ENCODE measurements at places on chromosomes 5 and 9. TPM values are rescaled to one million over a fixed set of nuclear protein-coding genes. Genes with fewer than 3 reads are reported as not detected.

GRCh38 chr9:137757613-137758029, 120.0 kb upstream of the CACNA1B start:
- no peak for DNase-seq

AFF4 gene
- 70.6 TPM for total RNA-seq

DNA sequence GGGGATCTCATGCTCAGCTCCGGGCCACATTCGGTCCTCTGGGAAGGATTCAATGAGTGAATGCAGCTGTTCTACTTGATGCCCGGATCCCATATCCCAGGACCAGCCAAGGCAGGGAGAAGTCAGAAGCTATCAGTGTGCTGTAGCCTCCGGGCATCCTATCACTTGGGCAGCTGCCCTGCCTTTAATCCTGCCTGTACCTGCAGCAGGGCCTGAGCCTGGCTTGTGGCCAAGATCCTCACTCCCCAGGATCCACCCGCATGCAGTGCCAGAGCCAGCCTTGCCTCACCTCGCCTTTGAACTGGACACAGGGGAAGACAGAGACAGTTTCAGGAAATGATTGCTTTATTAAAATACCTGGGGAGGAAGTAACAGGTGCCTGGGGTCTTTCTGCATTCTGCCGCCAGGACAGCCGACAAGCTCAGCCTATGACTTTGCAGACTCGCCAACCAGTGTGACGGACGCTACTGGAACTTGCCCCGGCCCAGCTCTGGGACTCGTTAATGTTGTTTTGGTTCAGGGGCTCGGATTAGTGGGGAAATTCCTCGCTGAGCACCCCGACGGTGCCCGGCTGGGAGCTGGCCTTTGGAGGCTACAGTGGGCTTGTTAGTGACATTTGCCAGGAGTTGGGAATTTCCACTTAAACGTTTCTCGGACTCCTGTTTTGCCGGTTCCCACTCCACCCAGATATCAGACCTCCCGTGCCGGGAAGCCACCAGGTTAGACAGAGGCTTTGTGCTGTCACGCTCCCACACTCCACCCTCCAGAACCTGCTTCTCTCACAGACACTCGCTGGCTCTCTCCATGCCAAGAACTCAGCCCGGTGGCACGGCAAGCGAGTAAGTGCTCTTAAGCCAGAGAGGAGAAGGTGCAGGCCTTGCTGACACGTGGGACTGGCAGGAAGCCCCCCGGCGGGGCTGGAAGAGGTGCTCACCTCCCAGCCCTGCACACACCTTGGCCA, 721 bp downstream of the PTGES start:
- DNase-seq, result no peak

GRCh38 chr5:61000887-61001286, 55.9 kb downstream of the NDUFAF2 start:
- no peak for DNase-seq

- no peak for DNase-seq
Observed at GRCh38 chr5:172114875-172115422, 73.1 kb downstream of the STK10 start.

DNA sequence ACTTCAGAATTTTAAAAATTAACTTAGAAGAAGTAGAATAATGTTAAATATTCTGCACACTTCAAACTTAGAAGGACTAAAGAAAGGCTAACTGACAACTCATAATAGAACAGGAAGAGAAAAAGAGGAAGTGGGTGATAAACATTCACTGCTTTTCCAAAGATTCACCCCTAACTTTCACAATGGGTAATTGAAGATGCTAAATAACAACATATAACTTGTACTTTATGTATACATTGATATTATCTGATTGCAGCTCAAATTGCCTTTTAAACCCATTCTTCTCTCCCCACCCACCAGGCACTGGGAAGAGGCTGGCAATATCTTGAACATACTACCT, 376.6 kb downstream of the EFNA5 start:
- DNase-seq, result no peak

SELENOP gene
- total RNA-seq, result 36.2 TPM

GRCh38 chr5:169542811-169543210, 40.8 kb upstream of the SPDL1 start:
- no peak for DNase-seq

NPR3 gene
- 0.70 TPM for total RNA-seq

PCDHA1 gene
- 0.06 TPM for total RNA-seq

GRCh38 chr5:96962540-96962991, 26.7 kb downstream of the LNPEP start:
- no peak for DNase-seq

- DNase-seq, result no peak
Observed at GRCh38 chr5:115330830-115331229, 34.4 kb upstream of the CCDC112 start.

DNA sequence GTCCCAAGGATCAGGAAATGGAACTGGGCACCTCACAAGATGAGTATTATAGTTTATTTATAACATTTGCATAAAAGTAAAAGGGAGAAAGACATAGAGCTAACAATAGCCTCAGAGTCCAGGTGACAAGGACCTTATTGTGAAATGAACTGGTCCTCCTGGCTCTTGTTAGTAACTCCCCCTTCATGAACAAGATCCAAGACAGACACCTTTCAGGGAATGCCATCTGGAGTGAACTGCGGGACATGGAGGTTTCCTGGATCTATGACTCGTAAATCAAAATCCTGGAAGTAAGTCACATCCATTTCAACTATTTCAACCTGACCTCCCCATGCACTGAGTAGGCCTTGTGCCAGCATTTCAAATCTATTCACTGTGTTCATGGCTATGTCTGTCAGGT, 129.5 kb upstream of the GAS1 start:
- DNase-seq, result no peak

DNA sequence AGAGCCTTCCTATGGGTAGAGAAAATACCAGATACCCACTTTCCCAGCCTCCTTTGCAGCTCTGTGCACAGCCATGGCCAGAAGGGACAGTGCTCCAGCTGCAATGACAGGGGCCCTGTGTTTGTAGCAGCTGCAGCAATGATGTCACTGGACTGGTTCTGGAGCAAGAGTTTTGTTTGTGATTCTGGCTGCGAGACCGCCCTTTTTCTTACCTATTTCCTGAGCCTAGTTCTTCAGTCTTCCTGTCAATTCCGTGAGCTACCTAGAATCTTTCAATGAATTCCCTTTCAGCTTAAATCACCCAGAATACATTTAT, 10.0 kb upstream of the BOD1 start:
- no peak for DNase-seq

SHC3 gene
- 7.3 TPM for total RNA-seq

DNA sequence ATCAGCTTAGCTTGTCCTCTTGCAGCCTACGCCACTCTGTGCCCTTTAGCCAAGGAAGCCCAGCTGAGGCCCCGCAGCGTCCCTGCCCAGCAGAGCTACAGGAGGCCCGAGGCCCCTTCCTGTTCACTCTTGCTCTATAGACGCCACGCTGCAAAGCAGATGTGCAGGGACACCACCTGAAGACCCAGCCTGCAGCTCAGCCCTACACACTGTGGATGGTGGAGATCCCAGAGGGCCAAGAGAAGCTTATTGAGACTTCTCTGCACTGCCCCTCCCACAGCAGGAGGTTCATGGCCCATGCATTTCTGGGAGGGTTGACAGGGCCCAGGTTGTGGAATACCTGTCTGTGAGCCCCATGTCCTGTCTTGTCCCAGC, 33.6 kb downstream of the IRF1 start:
- no peak for DNase-seq

GRCh38 chr5:175658299-175659145, 651 bp downstream of the HRH2 start:
- no peak for DNase-seq

All from glomerular endothelial cell (primary cell).